ENCODE measurements at places on chromosomes 2 and 18.

- peak; percentile 43 for DNase-seq
Observed at GRCh38 chr18:68679528-68679927, 35.4 kb downstream of the TMX3 start.

- DNase-seq = peak; percentile 42
Observed at GRCh38 chr2:160376576-160376975, 117.0 kb downstream of the RBMS1 start.

- peak; percentile 74 for DNase-seq
Observed at GRCh38 chr18:79687806-79688205, 8.2 kb downstream of the CTDP1 start.

GRCh38 chr2:119170504-119170903, 12.0 kb upstream of the C1QL2 start:
- DNase-seq = no peak

- DNase-seq = peak; percentile 38
Observed at GRCh38 chr2:146777181-146777580, 1067.6 kb upstream of the ACVR2A start.

DNA sequence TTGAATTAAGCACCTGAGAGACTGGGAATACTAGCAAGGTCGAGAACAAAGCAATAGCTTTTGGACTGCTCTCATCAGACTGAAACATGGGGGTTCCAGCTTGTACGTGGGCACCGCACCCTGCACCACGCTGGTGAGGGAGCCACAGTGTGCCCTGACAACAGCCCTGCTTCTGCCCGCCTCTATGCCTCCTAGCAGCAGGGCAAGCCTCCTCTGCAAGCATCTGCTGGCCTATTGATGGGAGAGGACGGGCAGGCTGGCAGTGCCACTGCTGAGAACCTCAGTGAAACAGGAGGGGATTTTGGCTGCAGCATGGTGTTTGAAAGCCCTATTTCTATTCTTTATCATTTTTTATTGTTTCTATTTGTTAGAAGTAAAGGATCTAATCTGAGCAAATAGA, 146.1 kb upstream of the OTOS start:
- no peak for DNase-seq

DNA sequence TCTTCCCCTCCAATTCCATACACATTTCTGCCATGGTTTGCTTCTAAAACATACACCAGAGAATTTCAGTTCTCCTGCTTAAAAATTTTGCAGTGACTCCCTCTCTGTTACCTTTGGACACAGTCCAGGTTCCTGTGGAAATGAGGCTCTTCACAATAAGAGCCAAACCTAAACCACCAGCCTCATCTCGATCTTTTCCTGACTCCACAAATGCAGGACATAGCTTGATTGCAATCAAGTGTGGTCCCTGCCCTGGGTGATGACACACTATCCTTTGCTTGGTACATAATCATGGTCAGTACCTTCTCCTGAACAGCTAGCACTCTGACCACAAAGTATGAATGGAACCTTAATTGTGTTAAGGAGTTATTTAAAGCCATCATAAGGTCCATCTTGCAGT, 134.9 kb upstream of the CHAC2 start:
- peak; percentile 89 for DNase-seq

DNA sequence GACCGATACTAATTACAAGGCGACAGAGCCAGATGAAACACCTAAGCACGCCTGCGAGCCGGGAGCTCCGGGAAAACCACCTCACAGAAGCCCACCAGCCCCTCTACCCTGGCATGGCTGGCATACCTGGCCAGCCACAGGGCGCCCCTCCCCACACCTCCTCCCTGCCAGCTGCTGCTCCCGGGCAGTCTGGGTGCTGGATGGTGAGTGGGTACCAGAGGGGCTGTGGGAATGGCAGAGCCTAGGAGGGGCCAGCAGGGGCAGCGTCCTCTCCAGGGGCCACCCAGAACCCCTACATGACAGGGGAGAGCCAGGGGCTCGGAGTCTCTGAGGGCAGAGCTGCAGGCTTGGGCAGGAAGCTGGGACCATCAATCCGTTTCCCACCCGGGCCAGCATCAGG, 58.7 kb upstream of the GPC1 start:
- no peak for DNase-seq

GRCh38 chr18:34322365-34323289, 97.9 kb upstream of the NOL4 start:
- DNase-seq = peak; percentile 71

GRCh38 chr2:233400961-233401360, 46.7 kb downstream of the DGKD start:
- no peak for DNase-seq

DNA sequence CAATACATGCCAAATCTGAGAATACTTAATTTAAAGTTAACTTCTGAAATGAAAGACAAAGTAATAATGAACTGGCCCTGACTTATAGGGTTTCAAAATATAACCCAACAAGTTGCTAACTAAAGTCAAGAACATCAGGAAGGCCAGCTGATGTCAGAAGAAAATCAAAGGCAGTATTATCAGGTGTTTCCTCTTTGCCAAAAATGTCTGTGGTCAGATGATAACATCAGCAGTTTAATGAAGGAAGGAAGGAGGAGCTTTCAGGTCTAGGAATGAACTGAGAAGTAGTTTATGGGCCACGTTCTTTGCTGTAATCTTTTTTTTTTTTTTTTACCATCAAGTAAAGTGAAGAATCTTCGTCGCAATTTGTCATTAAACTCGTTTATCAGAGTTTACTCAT, 40.9 kb downstream of the CDH2 start:
- DNase-seq = no peak

GRCh38 chr2:236696834-236697233, 127.2 kb downstream of the ACKR3 start:
- no peak for DNase-seq

GRCh38 chr18:3720159-3720558, 270.2 kb downstream of the TGIF1 start:
- no peak for DNase-seq
